ENCODE measurements at places on chromosomes 12 and 14. TPM values are rescaled to one million over a fixed set of nuclear protein-coding genes. Genes with fewer than 3 reads are reported as not detected.

The CD69 gene
- polyA plus RNA-seq: 55.1 TPM

The KCNC2 gene
- polyA plus RNA-seq: not detected

The STXBP6 gene
- 0.76 TPM for polyA plus RNA-seq

The NUAK1 gene
- polyA plus RNA-seq: 0.67 TPM

The IFI27 gene
- polyA plus RNA-seq: 689 TPM

The IFNG-AS1 gene
- 1.5 TPM for polyA plus RNA-seq

The RHEBL1 gene
- 3.9 TPM for polyA plus RNA-seq

The TMEM132C gene
- 0.08 TPM for polyA plus RNA-seq

DNA sequence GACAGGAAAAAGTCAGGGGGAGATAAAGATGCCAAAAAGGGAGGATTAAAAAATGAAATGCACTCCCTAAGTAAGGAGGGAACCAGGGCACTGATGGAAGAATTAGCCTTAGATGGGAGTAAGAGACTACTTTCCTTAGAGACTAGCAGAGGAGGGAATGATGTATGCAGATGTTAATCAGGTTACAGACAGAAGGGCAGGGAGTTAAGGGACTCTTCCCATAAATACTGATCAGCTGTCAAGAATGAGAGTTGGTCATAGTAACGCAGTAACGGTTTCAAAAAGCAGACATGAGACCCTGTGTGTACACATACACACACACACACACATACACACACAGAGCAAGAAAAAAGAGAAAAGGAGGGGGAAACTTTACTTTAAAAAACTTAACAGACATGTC, 93.4 kb downstream of the PHLDA1 start:
- no peaks in the 10 kb centered on the region for H3K27me3 ChIP-seq
- H3K36me3 ChIP-seq: no peaks in the 10 kb centered on the region
- no peak for DNase-seq

- H3K4me1 ChIP-seq: no peaks in the 10 kb centered on the region
- H3K27me3 ChIP-seq: no peaks in the 10 kb centered on the region
- H3K4me3 ChIP-seq: no peak overlapping the region
- DNase-seq: no peak
- no peak overlapping the region for H3K27ac ChIP-seq
- no peaks in the 10 kb centered on the region for H3K36me3 ChIP-seq
Observed at GRCh38 chr14:24913021-24913420, 136.9 kb downstream of the STXBP6 start.

DNA sequence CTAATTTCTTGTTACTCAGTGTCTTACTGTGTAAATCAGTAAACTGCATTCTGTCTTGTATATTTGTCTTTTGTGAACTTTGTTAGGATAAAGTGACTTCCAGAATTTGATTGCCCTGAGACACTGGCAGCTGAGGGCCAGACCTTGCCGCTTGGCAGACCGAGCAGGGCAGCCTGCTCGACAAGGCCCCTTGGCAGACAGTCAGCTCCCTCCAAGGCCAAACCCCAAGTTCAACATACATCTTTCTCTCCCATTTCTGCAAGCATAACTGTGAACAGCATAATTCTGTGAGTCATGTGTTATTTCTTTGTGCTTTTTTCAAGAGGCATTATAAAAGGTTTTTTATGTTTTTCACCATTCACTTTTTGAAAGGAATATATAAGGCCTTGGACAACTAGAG, 39.2 kb upstream of the BMAL2 start:
- H3K36me3 ChIP-seq: no peaks in the 10 kb centered on the region
- DNase-seq: no peak
- no peak overlapping the region for H3K4me3 ChIP-seq
- no peaks in the 10 kb centered on the region for H3K4me1 ChIP-seq

- H3K4me3 ChIP-seq: no peak overlapping the region
- H3K4me1 ChIP-seq: no peaks in the 10 kb centered on the region
- no peak for DNase-seq
- H3K27me3 ChIP-seq: no peaks in the 10 kb centered on the region
- H3K27ac ChIP-seq: no peak overlapping the region
Observed at GRCh38 chr12:94012071-94012470, 136.3 kb upstream of the PLXNC1 start.

- H3K36me3 ChIP-seq: no peaks in the 10 kb centered on the region
- no peak overlapping the region for H3K4me3 ChIP-seq
- no peaks in the 10 kb centered on the region for H3K27me3 ChIP-seq
- no peak for DNase-seq
- H3K27ac ChIP-seq: peak overlapping the region; percentile 70
Observed at GRCh38 chr14:64612021-64612380, 62.2 kb downstream of the PPP1R36 start.

DNA sequence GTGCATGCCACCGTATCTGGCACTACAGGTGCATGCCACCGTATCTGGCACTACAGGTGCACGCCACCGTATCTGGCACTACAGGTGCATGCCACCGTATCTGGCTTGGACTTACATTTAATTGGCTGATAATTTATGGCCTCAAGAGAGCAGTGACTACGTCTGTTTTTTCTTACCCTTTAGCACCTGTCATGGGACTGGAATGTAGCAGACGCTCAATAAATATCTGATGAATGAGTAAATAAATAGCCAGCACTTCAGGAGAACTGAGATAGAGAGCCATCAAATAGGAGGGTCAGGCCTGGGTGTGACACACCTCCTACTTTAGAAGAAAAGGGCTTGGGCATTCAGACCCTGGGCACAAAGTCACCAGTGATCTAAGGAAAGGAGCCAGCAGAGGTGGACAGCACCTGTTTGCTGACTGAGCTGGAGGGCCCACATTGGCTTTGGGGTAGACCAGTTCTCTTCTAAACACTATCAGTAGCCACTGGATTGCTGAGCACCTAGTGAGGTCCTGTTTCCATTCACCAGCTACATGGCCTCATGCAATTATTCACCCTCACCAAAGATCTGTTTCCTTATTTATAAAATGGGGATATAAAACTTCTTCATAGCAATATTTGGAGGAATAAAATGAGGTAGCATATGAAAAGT, 50.1 kb downstream of the RFX4 start:
- no peak for DNase-seq
- H3K4me3 ChIP-seq: no peak overlapping the region
- H3K36me3 ChIP-seq: no peaks in the 10 kb centered on the region
- H3K27ac ChIP-seq: no peak overlapping the region
- no peaks in the 10 kb centered on the region for H3K4me1 ChIP-seq

DNA sequence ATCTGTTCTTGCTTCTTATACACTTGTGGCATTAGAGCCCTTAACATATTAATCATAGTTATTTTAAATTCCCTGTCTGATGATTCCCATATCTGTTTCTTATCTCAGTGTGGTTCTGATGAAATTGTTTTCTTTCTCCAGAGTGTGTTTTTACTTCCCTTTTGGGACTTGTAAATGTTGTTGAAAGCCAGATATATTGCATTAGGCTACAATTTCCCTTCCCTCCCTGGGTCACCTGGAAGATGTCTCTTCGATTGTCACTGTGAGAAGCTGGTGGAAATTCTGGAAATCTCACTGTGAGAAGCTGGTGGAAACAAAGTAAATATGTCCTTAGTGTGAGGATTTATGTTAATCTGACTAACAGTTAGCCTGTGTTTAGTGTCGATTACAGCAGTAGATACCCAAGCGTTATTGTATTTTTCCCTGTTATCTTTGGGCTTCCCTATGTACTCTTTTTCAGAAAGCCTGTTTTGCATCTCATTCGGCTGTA, 717.3 kb downstream of the TRHDE start:
- H3K4me1 ChIP-seq: no peaks in the 10 kb centered on the region
- H3K27me3 ChIP-seq: no peaks in the 10 kb centered on the region
- no peaks in the 10 kb centered on the region for H3K36me3 ChIP-seq
- no peak overlapping the region for H3K27ac ChIP-seq
- H3K4me3 ChIP-seq: no peak overlapping the region

- no peak for DNase-seq
- H3K27me3 ChIP-seq: no peaks in the 10 kb centered on the region
- no peak overlapping the region for H3K27ac ChIP-seq
- H3K4me1 ChIP-seq: no peaks in the 10 kb centered on the region
Observed at GRCh38 chr14:81093651-81094050, 127.1 kb downstream of the GTF2A1 start.

DNA sequence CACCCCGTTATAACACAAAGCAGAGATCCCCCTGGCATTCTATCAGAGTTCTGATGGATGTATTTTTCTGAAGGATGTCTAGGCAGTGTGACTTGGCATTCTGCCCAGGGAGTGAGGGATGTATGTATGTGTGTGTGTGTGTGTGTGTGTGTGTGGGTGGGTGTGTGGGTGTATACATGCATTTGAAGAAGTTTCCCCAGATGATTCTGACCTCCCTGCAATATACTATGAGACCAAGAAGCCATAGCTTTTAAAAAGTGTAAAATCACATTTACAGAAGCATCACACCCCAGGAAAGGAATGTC, 59.7 kb upstream of the NAP1L1 start:
- no peak overlapping the region for H3K27ac ChIP-seq
- H3K4me1 ChIP-seq: peaks cover 13% of the 10 kb centered on the region
- DNase-seq: no peak
- H3K4me3 ChIP-seq: no peak overlapping the region
- H3K27me3 ChIP-seq: no peaks in the 10 kb centered on the region

All from spleen (tissue), 13 donors.